ELF-1 (cell line): ENCODE measurements at places on chromosomes 3 and 15.

- no peak for DNase-seq
Observed at GRCh38 chr15:67907184-67907723, 67.4 kb upstream of the RNU6-1 start.

DNA sequence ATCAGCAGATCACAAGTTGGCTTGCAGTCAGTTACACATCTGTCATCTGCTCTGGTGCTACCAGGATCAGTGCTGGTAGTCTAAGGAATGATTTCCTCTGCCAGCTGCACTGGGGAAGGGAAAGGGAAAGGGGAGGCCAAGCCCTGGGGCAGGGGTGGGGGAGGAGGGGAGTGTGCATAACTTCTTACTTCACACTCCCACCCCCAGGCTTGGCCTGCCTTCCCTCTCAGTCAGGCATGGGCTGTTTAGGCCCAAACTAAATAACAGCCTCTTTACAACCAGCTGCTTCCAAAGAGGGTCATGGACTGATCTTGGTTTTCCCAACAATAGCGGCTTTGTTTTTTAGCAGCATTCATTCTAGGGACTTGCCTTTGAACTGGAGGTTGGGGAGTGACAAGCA, 86.1 kb upstream of the PSMD6 start:
- DNase-seq, result peak; percentile 89

DNA sequence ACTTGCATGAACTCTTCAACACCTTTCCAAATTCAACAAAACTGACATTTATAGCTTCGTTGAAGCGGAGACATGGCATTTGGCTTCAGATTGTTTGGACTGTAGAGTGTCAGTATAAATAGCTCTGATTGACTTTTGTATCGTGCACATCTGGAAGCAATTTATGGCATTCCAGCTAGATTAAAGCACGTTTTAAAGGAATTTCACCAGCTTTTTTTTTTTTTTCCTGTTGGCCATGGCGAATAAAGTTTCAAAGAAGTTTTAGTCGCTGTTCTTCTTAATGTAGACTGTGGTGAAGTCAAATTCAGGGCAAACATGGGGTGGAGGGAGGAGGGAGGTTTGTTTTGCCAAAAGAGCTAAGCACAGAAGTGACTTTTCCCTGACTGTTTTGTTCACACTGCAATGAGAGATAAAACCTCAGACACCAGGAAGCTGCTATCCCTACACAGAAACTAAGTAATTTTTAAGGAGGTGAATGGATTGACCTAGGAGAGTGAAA, 391.0 kb upstream of the RARB start:
- no peak for DNase-seq

DNA sequence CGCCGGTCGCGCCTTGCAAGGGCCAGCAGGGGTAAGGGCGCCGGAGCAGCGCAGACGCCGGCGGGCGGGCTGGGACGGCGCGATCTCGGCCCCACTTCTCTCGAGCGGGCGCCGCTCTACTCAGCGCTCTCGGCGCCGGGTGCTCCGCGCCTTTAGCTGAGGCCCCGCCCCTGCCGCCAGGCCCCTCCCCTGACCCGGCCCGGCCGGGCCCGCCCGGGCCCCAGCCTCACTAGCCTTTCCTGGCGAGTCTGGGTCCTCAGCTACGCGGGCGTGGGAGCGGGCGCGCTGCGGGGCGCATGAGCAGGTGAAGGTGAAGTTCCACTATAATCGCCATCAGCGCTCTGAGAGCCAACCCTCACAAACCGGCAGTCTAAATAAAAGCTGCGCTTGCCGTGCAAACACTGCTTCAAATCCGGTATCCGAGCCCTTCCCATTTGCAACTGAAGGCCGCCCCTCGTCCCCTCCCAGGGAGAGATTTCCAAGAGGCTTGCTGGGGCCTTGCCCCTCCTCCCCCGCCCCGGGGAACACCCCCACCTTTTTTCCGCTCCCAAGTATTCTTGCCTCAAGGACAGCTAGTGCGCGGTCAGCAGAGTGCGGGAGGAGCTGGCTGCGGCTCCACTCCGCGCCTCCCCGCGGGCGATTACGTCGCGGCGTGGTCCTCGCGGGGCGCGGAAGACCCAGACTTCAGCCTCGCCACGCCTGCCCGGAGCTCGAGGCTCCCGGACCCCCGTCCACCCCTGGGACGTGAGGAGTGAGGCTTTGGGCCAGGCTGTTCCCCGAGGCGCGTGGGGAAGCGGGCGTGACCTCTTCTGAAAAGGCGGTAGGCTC, at the start of gene RPP25:
RPP25 (minus strand) TSS at position 125 of the 828 bp plus-strand sequence. CDS start 189 bp downstream, outside the sequence.
- peak; percentile 90 for DNase-seq

DNA sequence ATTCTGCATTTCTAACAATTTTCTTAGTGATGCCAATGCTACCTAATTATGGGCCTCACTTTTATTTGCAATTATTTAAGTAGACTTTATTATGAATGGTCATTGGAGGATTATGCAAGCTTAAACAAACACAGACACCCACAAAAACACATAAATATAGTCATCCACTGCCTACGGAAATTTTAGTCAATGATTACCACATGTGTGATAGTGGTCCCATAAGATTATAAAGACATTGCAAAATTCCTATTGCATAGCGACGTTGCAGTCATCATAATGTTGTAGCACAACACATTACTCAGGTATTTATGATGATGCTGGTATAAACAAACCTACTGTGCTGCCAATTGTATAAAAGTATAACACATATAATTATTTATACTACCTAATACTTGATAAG, 247.8 kb upstream of the ALCAM start:
- DNase-seq, result no peak

DNA sequence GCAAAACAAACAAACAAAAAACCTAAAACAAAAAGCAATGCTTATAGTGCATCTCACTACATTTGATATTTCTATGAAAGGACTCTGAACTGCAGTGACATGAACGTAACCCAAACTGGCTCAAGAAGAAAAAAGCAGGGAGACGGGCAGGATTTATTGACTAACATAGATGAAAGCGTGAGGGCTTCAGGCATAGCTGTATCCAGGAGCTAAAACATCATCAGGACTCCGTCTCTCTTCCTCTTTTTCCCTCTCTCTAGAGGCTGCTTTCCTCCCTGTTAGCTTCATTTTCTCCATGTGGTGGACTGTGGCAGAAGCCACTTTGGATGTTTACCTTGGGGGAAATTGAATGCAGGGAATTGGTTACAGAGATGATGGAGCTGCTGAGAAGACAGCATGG, 418.2 kb upstream of the PROK2 start:
- no peak for DNase-seq

GRCh38 chr15:99068186-99068585, 36.7 kb upstream of the SYNM start:
- no peak for DNase-seq

GRCh38 chr3:69675786-69676530, 63.3 kb upstream of the MITF start:
- no peak for DNase-seq

DNA sequence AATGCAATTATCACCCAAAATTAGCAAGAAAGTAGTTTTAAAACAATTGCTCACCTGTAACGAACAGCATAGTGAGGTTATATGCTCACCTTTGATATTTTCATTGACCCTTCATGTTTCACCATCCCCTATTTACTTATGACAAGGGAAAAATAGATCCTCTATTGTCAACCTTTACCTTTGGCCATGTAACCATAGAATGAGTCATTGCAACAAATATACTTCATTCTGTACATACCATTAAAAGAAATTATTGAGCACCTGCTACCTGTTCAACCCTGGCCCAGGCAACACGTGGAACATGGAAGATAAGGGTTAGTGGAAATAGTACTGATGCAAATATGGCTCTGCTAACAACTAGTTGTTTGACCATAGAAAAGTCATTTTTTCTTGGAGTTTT, 20.2 kb downstream of the LSAMP start:
- no peak for DNase-seq

DNA sequence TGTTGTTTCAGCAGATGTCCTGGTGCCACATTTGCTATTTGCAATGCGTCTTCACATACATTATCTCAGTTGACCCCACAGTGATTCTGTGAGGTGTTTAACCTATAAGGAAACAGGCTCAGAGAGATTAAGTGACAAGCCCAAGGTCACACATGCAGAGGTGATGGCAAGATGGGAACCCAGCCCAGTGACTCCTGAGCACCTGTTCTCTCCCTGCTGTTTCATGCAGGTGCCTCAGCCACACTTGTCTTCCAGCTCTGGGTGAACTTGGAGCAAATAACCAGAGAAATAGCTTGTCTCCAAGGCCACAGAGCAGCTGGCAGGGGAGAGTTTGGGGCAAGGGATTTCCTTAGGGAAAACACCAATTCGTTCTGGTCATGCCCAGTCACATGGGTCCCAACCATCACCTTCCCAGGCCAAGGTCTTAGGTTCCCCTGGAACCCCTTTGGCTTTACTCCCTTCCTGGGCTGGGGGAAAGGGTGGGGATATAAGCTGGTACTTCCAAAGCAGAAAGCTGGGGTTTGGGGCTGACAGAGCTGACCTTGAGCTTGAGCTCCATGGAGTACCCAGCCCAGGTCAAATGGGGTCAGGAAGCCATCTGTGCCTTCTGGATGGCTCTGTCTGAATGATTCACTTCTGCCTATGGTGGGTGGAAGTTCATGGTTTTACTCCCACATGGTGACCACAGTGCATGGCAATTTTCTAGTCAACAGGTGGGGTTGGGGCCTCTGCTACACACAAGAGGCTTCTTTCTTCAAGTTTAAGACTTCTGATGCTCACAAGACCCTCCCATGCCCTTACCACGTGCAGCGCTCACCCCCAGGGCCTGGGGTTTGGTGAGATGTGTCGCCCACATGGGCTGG, 22.4 kb downstream of the LIPC start:
- no peak for DNase-seq

GRCh38 chr15:56207092-56207491, 36.6 kb downstream of the RFX7 start:
- no peak for DNase-seq

DNA sequence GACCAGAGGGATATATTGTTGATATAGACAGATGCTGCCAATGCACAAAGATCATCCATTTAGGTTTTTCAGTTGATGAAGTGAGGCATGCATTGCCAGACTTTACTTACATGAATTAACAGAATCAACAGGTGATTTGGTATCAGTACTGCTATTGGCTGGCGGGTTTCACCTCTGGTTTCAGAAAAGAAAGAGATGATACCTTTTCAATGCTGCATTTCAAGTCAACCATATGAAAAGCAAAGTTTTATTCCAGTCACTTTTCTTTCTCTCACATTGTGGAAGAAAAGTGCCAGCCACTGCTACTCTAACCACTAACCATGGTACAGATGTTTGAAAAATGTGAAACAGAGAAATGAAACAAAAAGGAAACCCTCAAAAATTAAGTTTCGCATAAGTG, 289.1 kb downstream of the TIGIT start:
- no peak for DNase-seq

DNA sequence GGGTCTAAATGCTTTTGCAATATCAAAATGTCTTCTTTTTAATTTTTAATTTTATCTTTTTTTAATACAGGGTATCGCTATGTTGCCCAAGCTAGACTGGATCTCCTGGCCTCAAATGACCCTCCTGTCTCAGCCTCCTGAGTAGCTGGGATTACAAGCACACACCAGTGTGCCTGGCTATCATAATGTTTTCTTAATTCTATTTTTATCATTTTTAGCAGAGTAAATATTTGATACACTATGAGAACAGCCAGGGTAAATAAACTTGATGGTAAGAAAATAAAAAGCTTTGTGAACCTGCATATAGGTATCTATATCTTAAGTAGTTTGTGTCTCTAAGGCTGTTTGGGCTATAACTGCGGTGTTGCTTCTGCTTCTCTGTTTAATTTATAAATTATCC, 60.4 kb downstream of the IL12A start:
- no peak for DNase-seq

GRCh38 chr3:12413721-12414255, 70.5 kb upstream of the TSEN2 start:
- no peak for DNase-seq

DNA sequence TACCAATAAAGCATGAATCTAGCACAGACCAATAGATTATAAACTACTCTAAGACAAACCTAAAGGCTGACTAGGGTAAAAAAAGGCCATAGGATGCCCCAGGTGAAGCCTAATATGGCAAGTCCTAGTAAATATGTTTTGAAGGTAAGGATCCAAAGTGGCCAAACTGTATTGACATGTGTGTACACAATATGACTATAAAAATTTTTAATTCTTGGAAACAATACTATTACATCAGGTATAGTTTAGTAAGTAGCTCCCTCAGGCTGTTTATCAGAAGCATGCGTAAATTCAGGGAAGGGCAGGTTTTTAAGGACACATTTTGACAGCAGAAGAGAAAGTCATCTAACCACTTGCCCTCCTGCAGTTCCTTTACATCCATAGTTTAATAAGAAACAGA, 18.8 kb downstream of the GNB4 start:
- DNase-seq, result no peak

GRCh38 chr3:11803977-11804892, 42.5 kb downstream of the TAMM41 start:
- peak; percentile 59 for DNase-seq

- DNase-seq, result no peak
Observed at GRCh38 chr15:95558131-95558530, 772.4 kb upstream of the NR2F2 start.

- no peak for DNase-seq
Observed at GRCh38 chr15:76994001-76994400, 925 bp upstream of the PSTPIP1 start.

GRCh38 chr15:32668942-32669341, 27.4 kb downstream of the SCG5 start:
- peak; percentile 36 for DNase-seq

- no peak for DNase-seq
Observed at GRCh38 chr15:50166216-50166615, 15.8 kb upstream of the SLC27A2 start.

- DNase-seq, result no peak
Observed at GRCh38 chr3:4038351-4038750, 239.1 kb downstream of the LRRN1 start.

GRCh38 chr3:64677961-64678716, 9.7 kb downstream of the ADAMTS9 start:
- no peak for DNase-seq

DNA sequence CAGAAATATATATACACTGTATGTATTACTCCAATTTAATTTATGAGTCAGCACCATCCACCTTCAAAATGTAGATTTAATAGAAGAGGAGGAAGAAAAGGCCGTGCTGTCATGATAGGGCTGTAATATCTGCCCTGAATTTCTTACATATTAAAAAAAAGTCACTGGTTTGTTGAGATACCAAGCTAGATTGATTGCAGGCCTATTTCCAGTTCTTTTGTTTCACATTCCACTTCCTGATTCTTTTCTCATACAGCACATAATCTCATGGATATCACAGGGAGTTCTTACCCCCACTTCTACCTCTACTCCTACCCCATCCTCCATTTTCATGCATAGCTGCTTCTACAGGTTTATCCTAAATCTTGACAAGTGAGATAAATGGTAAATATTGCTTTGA, 290.3 kb downstream of the ZBTB20 start:
- no peak for DNase-seq

- no peak for DNase-seq
Observed at GRCh38 chr3:5294356-5294755, 106.8 kb downstream of the EDEM1 start.

DNA sequence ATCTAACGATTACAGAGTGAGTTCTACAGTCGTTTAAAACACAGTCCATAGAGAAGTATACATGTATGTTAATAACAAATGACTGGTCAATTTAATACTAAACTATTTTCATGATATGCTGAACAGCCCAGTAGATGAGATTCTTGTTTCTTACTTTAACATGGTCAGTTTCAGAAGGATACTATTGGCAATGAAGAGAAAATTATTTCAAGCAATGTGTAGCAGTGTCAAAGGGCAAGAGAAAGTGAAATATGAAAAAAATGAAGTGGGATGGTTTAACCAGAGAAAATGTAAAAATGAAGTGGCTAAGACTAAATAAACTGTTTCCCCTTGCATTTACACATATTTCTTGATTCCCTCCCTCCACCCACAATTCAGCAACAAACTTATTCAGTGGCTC, 192.1 kb upstream of the TTC14 start:
- no peak for DNase-seq
